ENCODE measurements at places on chromosomes 7 and 10. TPM values are rescaled to one million over a fixed set of nuclear protein-coding genes. Genes with fewer than 3 reads are reported as not detected.

LIPK gene
- not detected for total RNA-seq

ABCC2 gene
- total RNA-seq = 2.8 TPM

MBL2 gene
- not detected for total RNA-seq

OR9A2 gene
- 0.48 TPM for total RNA-seq

DNA sequence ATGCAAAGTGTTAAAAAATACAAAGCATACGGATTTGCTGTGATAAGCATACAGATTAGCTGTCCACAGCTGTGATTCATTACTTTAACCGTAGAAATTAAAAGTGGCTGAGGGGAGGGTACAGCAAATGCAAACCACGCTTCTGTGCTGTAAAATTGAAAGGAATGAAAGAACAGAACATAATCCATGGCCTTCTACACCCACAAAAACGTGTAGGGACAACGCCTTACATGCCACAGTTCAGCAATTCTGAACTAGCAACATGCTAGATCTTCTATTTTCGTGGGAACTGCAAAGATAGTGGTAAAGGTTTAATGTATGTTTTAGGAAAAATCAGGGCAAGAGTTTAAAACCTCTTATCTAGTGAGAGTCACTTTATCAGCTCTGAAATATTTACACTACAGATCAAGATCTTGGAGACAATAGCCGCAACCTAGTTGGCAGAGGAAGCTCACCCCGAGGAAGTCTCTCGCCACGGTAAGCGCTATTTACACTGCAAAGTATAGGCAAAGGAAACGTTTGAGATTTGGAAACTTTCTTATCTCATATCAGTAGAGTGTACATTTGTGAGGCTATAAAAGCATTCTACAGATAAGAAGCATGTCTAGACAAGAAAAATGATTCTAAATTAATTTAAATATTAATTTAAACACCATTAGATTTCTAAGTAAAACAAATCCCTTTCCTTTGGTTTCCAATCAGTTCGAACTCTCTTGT lies 193.6 kb downstream of the MLLT10 start:
- no peak for DNase-seq

DNA sequence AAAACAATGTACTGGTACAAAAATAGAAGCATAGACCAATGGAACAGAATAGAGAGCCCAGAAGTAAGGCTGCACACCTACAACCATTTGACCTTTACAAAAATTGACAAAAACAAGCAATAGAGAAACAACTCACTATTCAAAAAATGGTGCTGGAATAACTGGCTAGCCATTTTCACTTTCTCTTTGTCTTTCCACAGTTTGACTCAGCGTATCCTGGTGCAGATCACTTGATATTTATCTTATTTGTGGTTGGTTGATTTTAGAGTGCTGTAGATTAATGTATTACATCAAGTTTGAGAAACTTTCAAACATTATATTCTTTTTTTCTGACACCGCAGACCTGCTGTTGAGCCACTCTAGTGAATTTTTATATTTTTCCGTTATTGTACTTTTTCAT lies 381.4 kb downstream of the DGKB start:
- DNase-seq = no peak

DNA sequence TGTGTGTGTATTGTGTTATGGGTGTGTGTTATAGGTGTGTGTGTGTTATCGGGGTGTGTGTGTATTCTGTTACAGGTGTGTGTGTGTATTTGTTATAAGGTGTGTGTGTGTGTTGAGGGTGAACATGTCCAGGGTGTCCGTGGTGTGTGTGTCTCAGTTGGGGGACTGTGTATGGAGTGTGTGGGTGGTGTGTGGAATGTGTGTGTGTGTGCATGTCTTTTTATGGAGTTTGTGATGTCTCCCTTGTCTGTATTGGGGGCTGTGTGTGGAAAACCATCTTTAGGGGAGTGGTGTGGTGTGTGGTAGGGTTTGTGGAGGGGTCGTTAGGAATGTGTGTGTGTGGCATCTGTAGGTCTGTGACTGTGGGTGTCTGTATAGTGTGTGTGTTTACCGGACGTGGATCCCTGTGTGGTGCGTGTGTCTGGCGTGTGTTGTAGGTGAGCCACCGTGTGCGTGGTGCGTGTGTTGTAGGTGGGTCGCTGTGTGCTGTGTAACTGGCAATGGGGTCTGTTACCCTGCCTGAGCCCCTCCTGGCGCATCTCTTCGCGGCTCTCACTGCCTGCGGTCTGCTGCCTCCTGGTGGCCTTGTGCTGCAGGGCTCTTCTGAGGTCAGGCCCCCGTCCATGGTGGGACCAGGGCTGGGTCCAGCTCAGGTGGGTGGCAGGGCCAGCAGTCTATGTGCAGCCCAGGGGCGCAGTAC lies 61.7 kb downstream of the PALD1 start:
- no peak for DNase-seq

DNA sequence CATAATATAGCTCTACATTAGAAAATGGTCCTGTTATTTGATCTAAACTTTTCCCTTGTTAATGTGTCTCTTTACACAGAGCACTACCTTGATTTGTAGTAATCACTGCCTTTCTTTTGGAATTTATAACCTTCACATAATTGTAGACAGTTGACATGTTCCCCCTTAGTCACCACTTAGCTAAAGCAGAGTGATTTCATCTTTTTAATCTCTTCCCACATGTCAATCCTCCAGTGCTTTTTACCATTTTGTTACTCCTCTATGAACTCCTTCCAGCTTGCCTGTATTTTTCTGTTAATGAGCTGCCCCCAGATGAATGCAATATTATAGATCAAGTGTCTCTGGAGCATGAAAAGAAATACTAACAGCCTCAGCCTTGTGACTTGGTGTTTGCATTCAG lies 2.6 kb upstream of the PPP1R3A start:
- DNase-seq = no peak

GRCh38 chr7:137443616-137444015 lies 100.1 kb upstream of the PTN start:
- DNase-seq = no peak

GRCh38 chr7:26590709-26591108 lies 273.7 kb downstream of the SKAP2 start:
- no peak for DNase-seq

DNA sequence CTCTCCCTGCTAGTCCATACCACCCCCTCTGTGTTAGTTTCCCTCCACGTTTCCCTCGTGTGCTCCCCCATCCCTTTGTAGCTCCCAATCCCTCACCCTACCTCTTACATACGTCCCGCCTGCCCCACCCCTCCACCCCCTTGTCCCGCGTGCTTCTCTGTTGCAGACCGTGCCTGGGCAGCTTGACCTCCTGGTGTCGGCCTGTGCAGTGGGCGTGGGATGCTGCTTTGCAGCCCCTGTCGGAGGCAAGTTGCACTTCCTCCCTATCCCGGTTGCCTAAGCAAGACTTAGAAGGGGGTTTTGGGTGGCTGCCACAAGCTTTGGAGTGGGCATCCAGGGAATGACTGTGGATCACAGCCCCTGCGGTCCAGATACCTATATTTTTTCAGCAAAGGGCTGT lies 7.7 kb downstream of the CLCN1 start:
- DNase-seq = no peak

DNA sequence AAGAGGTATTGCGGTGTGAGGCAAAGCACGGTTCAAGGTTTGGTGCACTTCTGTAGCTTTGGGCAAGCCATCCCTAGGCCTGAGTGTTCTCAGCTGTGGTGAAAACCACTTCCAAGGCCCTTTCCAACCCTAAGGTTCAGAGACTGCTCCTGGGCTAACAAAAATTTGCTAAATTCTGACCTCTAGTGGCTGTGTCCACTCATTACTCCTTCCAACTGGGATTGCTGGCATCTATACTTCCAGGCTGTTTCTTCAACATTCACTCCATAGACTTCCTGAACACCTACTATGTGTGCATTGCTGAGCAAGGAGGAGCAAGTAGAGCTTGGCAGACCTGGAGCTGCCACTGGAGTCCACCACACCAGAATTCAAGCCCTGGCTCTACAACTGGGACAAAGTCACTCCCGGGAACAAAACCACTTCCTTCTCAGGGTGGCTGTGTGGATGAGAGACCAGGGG lies 29.3 kb upstream of the SH3PXD2A start:
- no peak for DNase-seq

GRCh38 chr7:38186593-38187314 lies 8.7 kb downstream of the STARD3NL start:
- no peak for DNase-seq

DNA sequence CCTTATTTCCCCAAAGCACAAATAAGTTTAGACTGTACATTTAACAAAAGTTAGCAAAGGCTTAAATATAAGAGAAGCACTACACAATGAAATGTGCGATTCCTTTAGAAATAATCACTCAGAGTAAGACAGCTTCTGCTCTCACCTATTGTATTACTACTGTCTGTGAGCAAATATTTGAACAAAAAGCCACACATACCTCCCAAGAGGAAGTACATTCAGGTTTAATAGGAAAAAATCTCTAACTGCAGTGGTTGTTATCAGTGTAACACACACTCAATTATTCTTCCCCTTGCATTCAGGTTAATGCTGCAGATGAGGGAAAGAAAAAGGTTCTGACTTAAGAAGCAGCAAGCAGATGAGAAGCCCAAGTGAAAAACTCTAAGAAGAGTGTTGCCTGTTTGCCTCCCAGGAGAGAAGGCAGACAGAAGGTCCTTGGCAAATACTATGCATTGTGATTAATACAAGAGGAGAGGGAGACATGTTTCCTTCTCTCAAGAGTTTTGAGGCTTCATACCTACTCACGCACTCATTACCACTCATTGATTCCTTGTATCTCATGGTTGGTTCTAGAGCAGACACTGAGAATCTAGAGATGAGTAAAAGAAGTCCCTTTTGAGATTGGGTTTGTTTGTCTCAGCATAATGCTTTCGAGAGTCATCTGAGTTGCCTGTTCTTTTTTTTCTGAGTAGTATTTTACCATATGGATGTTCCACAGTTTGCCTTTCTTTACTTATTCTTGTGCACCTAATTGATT lies 13.6 kb downstream of the GIMAP4 start:
- no peak for DNase-seq

- DNase-seq = no peak
These were observed 11.5 kb upstream of the KLRG2 start for GRCh38 chr7:139494835-139495579.

GRCh38 chr7:111012799-111013675 lies 77.9 kb upstream of the LRRN3 start:
- DNase-seq = no peak

DNA sequence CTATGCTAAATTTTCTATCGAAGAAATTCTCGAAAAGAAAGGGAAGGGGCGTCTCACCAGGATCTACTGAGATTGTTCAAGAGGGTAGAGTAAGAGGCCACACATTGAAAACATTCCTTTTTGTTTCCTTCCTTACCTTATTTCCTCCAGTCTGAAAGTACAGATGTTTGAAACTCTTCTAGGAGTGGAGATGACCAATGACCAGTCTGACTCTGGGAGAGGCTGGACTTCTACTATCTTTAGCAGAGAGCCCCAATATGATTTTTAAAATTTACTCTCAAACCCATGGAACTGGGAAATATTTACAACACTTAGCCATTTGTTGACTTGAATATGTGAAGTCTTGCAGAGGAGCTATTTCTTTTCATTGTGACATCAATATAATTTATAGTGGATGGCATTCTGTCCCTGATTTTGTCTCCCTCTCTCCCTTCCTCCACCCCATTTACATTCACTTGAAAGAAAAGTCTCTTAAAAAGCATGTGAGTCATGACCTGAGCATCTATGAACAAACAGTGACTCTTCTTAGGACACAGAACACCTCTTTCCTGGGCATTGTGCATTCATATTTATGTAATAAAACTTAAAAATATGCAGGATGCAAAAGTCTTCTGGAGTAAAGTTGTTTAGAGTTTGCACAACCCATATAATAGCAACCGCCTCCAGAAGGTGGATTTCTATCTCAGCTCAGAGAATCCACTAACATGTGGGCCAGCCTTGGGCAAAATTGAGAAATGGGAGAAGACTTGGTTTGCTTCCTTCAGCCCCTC lies 31.2 kb upstream of the BMPER start:
- DNase-seq = no peak

GRCh38 chr10:11668847-11669610 lies 57.6 kb upstream of the USP6NL start:
- DNase-seq = no peak

DNA sequence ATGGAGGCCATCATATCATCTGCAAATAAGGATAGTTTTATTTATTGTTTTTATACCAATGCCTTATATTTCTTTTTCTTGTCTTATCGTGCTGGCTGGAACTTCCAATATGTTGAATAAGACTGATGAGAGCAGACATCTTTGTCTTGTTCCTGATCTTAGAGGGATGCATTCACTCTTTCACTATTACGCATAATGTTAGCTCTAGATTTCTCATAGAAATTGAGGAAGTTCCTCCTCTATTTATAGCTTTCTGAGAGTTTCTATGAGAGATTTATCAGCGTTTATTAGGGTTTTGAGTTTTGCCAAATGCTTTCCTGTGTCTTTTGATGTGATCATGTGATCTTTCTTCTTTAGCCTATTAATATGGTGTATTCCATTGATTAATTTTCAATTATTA lies 49.3 kb downstream of the COL28A1 start:
- no peak for DNase-seq

GRCh38 chr7:45610660-45611299 lies 36.6 kb downstream of the ADCY1 start:
- peak; percentile 10 for DNase-seq

GRCh38 chr10:73762915-73763314 lies 18.7 kb downstream of the SEC24C start:
- DNase-seq = no peak

DNA sequence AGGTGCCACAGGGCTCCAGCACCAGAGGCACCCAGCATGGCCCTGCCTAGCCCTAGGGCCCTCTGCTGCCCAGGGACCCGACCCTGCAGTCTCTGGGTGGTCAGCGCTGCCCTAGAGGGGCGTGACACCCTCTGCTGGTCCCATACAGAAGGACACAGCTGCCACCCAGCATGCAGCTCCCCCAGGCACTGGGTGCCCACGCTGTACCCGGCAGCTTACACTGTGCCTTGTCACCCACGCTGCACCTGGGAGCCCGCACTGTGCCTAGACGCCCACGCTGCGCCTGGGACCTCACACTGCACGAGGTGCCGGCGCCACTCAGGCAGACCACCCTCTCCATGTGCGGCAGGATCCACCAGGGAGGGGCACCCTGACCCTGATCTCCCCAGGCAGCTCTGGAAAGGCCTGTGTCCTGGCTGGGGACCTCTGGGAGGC lies 55.2 kb downstream of the PWWP2B start:
- peak; percentile 77 for DNase-seq

DNA sequence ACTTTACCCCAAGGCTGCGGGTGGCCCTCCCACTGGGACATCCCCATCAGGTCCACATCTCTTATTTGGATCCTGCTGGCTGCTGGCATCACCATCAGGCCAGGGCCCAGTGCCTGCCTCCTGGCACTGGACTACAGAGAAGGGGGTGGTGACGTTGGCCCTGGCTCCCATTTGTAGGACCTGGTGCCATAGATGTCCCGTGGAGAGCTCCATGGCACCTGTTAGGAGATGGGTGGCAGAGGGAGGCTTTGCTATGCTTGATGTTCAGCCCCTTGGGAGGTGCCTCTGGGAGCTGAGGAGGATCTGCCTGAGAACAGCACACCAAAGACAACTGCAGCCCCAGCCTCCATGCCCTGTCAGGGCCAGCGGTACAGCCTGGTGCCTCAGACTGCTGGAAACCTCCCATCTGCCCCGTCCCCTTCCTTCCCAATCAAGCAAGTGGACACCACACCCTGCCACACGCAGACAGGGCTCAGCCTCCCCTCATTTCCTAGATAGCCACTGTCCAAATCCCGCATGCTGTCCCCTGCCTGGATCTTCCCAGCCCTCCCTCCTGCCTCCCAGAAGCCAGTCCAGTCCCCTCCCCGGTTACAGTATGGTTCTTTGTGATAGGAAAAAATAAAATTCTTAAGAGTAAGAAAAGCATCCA lies 230.0 kb upstream of the GRB10 start:
- peak; percentile 64 for DNase-seq
